ENCODE measurements at places on chromosomes 16 and 17.

DNA sequence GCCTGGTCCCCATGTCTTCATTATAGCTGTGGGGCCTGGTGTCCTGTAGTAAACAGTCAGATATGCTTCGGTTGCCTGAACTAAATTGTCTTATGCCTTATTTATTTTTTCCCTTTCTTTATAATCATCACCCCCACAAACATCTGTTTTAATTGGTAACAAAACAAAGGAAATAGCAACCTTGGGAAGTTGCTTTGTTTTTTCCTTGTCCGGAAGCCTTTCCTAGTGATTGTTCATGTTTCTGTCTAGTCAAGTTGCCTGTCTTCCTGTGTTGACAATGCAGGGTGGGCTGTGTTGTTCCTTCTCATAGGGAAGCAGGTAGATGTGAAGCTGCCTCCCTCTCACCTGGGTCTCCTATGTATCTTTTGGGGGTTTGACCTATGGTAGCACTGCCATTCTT, 16.7 kb downstream of the PGS1 start:
- no peak for DNase-seq

- DNase-seq: peak; percentile 56
Observed at GRCh38 chr16:3029491-3030221, 5.8 kb downstream of the THOC6 start.

DNA sequence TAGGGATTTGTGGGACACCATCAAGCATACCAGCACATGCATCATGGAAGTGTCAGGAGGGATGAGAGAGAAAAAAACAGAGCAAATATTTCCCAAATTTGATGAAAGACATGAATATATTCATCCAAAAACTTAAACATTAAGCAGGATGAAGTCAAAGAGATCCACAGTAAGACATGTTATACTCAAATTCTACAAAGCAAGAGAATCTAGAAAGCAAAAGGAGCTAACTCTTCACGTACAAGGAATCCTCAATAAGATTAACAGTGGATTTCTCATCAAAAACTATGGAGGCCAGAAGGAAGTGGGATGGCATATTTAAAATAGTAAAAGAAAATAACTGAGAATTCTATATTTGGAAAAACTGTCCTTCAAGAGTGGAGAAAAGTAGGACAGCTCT, 374.8 kb downstream of the ZFHX3 start:
- DNase-seq: peak; percentile 27

GRCh38 chr16:82156761-82157533, 13.1 kb downstream of the MPHOSPH6 start:
- no peak for DNase-seq

DNA sequence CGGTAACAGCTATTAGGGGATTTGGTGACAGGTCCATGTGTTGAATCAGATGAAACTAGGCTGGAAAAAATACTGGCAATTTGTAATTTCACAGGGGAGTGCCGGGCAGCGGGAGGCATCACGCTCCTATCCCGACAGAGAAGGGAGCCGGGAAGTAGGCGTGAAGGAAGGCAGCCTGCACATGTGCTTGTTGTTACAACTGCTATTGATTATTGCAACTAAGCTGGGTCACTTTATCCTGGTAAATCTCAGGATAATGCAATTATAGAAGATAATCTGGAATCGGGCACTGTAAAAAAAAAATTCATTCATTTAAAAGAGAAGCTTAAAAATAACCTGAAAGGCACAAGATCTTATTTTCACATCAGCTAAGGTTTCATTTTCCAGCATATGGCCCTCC, 180.6 kb downstream of the FOXL1 start:
- DNase-seq: no peak

DNA sequence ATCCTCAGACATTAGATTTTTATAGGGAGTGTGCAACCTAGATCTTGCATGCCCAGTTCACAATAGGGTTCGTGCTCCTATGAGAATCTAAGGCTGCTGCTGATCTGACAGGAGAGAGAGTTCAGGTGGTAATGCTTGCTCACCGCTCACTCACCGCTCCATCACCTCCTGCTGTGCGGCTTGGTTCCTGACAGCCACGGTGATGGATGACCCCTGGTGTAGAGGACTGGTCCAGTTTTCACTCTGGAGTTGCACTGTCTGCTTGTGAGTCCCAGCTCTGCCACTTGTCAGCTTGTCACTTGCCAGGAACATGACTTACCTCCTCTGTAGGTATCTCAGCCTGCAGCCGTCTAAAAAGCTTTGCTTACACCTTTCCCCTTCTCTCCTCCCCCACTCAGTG, 214.6 kb downstream of the SNX29 start:
- DNase-seq: no peak

DNA sequence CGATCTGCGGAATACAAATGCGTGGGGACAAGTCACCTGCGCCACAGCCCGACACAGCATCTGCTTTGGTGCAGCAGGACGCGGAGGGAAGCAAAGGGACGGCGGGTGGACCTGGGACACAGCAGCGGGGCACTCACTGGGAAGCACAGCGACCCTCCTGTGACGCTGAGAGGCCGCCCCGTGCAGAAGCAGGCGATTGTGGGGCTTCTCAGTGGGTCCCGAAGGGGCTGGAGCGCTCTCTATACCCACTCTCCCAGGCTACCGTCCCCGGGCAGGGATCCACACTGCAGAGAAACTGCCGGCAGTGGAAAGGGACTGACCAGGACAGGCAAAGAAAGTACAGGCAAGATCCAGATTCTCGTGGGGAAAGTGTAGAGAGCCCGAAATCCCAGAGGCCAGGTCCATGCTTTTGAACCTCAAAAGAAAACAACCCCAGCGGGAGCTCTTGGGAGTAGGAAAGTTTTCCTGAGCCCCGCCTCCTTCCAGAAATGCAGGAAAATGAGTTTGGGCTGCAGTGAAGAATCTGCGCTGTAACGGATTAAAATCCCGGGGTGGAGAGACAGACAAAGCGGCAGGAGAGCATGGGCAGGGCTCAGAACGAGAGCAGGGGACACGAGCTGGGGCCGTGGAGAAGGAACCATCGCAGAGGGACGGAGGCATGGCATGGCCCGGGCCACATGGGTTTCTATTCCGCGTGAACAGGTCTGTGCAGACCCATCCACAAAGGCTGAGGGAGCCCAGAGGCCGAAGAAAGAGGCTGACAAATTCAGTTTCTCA, 12.7 kb downstream of the COX4I1 start:
- no peak for DNase-seq

DNA sequence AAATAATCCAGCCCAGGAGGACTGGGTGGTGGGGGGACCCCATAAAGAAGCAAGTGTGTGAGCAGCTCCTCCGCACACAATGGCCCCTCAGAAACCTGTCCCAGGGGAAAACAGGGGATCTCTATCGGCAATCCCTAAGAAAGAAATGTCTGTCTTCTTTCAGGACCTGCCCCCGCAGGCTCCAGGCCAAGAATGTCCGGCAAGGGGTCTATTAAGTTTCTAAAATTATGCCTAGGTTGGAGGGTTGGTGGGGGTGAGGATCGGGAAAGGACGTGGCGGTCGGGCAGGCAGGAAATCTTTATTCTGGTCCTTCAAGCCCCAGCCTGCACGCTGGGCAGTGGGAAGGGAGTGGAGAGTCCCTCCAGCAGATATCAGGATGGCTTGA, 23.4 kb upstream of the LITAF start:
- DNase-seq: no peak

DNA sequence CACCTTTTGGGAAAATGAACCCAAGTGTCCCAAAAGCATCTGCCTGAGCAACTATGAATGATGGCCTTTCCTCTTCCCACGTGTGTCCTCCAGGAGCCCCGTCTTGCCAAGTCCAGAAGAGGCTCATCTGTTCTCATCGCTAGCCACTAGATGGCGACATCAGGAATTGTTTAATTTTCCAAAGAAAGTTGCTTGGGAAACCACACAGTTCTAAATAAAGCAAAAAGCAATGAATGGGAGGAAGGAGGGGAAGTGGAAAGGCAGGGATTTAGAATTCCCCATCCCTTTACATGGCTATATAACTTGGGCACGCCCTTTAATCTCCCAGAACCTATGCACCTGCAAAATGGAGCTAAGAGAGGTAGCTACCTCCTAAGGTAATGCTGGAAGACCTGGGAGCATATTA, 9.0 kb upstream of the CDH5 start:
- peak; percentile 67 for DNase-seq

DNA sequence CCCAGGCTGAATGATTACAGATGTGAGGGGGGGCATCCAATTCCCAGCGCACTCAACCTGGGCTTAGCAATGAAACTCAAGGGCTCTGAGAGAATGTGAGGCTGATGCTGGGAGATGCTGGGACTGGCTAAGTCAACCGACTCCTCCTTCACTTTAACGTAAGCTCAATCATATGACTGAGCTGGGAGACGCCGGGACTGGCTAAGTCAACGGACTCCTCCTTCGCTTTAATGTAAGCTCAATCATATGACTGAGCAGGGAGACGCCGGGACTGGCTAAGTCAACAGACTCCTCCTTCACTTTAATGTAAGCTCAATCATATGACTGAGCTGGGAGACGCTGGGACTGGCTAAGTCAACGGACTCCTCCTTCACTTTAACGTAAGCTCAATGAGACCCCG, 179.4 kb downstream of the VPS53 start:
- peak; percentile 93 for DNase-seq

DNA sequence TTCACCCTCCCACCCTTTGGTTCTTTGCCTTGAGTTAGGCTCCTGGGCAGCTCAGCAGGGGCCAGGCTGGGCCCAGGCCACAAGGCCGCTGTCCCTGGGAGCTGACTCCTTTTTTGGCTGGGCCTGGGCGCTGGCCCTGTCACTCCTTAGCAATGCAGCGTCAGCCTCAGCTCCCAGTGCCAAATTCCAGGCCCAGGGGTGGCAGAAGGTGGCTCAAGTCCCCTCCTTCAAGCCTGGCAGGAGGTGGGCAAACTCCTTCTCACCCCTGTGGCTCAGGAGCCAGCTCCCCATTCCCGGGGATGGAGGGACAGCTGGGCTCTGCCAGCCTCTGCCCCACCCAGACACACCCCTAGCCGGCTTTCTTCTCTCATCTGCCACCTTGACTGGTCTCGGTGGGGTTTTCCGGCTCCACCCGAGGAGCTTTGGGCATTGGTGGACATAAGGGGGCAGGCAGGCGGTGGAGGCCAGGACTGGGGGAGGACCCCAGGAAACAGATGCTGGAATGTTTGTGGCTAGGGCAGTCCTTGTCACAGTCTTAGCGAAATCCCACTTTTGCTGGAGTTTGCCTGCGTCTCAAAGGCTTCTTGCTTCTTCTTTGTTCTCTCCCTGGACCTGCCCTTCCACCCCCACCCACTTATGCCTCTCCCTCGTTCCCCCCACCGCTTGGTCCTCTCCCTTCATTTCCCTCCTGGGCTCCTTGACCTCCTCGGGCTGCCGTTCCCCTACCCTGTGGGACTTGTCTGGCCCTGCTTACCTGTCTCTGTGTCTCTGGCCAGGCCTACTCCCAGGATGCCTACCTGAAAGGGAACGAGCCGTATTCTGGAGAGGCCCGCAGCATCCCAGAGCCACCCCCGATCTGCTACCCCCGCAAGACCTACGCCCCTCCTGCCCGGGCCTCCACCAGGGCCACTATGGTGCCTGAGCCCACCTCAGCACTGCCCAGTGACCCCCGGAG, 37.4 kb downstream of the ARHGAP23 start:
- DNase-seq: no peak

DNA sequence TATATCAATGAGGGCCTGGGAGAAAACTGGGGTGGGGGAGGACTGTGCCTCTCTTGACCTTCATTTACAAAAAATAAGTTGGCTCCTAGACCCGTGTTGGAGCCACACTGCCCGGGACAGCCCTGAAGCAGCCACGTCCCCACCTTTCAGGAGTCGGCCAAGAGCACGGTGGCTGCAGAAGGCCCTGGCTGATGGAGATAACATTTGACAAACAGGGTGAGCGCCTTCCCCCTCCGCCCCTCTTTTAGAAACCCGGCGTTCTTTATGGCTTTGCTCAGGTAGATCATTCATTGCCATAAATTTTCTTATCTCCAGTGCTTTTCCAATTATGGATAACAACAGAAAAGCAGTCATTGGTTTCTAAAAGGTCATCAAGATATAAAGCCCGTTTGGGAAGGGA, 398.1 kb upstream of the TNRC6C start:
- DNase-seq: no peak

GRCh38 chr16:19696961-19697360, 21.1 kb downstream of the KNOP1 start:
- DNase-seq: no peak

DNA sequence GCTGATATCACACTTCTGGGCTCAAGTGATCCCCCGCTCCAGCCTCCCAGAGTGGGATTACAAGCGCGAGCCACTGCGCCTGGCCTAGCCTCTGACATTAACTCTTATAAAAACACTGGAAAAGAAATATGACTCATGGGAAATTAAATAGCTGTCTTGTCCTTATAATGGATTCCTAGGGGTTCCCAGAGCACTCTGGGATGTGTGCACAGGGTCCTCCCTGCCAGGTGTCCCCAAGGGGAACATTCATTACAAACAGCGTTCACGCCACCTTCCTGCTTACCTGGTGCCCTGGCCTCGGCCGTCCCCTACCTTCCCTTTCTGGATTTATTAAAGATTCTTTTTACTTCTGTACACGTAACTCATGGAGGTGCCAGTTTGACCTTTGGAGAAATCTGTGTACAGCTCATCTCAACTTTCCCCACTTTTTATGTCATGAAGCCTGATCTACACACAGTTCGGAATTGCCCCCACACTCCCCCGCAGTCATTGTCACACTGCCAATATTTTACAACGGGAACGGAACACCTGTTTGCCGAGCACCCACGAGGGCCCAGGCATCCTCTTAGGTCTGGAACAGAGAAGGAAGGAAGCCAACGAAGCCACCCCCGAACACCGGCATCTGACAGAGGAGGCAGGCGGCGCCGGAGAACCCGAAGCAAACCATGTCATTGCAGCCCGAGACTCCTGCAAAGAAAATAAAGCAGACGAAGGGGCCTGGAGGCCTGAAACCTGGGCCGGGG, 39.7 kb upstream of the MEAK7 start:
- no peak for DNase-seq

- DNase-seq: no peak
Observed at GRCh38 chr17:80416260-80416939, 1.4 kb downstream of the ENDOV start.

DNA sequence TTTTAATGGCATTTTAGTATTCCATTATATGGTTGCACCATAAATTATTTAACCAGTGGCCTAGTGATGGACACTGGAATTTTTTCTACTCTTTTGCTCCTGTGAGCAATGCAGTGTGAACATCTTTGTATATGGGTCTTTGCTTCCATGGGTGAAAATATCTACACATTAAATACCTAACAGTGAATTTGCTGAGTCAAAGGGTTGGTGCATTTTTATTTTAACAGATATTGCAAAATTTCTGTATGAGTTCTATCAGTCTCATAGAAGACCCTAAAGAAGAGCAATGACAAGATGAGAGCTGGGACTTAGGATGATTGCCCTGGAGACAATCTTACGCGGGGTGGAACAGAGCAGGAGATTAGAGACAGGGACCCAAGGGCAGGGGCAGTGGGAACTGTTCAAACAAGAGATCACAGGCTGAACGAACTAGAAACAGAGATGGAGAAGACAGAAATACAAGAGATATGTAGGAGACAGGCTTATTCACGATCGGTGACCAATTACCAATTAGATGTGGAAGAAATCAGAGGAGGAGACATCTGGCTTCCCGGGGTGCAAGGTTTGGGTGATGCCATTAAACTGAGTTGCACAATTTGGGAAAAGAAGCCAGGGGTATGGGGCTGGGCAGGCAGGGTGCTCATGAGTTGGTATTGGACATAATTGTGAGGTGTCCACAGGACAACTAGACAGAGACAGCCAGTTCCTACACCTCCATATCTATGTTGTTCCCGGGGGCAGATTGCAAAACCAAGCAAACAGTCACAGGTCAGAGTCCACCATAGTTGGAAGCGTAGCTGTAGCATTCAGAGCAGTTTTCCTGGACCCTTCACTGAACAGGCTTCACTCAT, 39.9 kb upstream of the LONP2 start:
- DNase-seq: no peak

All from NB4 (cell line).